Activated T-cell treated with anti-CD3 and anti-CD28 coated beads for 48 hours (primary cell): ENCODE measurements at places on chromosomes 13 and 19.

DNA sequence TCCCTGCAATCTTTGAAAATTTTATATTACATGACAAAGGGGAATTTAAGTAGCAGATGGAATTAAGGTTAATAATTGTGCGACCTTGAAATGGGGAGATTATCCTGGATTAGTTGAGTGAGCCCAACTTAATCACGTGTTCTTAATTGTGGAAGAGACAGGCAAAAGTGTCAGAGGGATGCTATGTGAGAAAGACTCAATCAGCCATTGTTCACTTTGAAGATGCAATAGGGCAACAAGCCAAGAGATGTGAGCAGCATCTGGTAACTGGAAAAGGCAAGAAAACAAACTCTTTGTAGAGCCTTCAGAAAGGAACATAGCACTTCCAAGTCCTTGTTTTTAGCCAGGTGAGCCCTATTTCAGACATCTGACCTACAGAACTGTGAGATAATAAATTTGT is 247.7 kb downstream of the SLITRK1 start:
- DNase-seq = no peak

- DNase-seq = no peak
Measured at GRCh38 chr13:65613004-65613403, 1617.1 kb downstream of the PCDH9 start.

- no peak for DNase-seq
Measured at GRCh38 chr19:18021121-18021755, 13.3 kb downstream of the ARRDC2 start.

DNA sequence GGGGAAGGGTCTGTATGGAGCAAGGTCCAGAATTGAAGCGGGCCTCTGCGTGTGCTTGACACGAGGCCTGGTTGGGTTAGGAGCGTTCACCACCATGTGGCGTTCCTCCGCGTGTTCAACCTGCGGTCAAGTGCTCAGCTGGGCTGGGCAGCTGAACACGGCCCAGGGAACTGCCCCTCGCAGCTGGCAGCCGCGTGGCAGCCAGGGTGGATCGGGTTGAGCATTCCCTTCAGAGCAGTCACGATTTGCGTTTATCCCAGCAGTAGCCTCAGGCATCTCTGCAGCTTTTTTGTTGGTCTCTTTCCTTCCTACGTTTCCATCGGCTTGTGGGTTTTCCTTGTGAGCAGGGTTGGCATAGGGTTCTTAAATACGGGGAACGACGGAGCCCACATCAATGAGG is 28.7 kb upstream of the F2RL3 start:
- no peak for DNase-seq

DNA sequence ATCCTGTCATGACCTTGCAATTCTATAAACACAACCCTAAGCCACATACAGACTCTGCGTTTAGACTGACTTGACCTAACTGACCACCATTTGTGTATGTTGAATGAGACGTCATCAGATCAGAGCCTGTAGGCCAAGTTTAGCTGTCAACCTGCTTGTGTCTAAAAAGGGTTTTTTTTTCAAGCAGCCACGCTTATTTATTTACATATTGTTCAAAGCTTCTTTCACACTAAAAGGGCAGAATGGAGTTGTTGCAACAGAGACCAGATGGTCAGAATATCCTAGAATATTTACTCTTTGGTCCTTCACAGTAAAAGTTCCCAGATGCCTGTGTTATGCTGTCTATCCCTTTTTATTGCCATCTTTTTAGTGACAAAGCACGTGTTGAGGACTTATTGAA is 307.7 kb upstream of the SLC10A2 start:
- DNase-seq = no peak

GRCh38 chr19:35644206-35644986 is 2.9 kb downstream of the ETV2 start:
- peak; percentile 95 for DNase-seq

GRCh38 chr13:47251771-47252170 is 354.9 kb upstream of the HTR2A start:
- no peak for DNase-seq
